Left lung (tissue), 14 donors: ENCODE measurements at places on chromosomes 5 and 9.

DNA sequence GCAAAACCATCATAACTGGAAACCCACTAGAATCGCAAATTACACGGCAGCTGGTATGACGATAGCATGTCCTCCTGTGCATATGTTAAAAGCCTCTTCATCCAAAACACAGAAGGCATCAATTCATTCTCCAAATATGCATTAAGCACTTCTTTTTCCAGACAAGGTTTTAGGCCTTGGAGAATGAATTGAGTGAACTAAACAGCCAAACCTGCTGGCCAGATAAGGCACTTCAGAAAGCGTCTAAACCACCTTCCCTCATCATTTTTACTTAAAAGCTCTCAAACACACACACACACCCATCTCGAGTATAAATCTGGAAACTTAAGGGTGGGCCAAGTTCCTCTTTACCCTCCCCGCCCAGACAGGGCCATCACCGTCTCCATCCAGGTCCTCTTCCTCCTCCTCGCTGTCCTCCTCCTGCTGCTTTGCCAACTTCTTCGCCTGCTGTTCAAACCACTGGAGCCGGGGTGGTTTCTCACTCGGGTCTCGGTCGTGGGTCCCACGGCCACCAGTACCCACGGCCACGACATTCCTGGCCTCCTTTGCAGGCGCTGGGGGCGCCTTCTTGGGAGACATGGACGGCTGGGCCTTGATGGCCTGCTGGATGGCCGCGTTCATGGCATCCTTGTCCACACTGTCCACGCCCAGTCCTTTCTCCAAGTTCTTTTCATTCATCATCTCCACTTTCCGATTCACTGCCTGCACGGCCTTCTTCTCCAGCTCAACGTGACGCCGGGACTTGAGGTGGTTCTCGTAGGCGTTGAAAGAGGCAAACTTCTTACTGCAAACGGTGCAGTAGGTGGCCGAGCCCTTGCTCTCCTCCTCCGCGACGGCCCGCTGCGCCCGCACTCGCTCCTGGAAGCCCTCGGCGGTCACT lies 696 bp downstream of the ZNF622 start:
- DNase-seq = peak; percentile 5
- H3K27ac ChIP-seq = peak overlapping the region; percentile 86
- H3K4me3 ChIP-seq = peak overlapping the region; percentile 78
- no peaks in the 10 kb centered on the region for H3K27me3 ChIP-seq

- no peak overlapping the region for H3K27ac ChIP-seq
- H3K36me3 ChIP-seq = no peaks in the 10 kb centered on the region
- no peaks in the 10 kb centered on the region for H3K27me3 ChIP-seq
- H3K4me1 ChIP-seq = no peaks in the 10 kb centered on the region
- DNase-seq = no peak
- H3K4me3 ChIP-seq = no peak overlapping the region
Measured at GRCh38 chr5:105544300-105544699, 1981.7 kb upstream of the NUDT12 start.

DNA sequence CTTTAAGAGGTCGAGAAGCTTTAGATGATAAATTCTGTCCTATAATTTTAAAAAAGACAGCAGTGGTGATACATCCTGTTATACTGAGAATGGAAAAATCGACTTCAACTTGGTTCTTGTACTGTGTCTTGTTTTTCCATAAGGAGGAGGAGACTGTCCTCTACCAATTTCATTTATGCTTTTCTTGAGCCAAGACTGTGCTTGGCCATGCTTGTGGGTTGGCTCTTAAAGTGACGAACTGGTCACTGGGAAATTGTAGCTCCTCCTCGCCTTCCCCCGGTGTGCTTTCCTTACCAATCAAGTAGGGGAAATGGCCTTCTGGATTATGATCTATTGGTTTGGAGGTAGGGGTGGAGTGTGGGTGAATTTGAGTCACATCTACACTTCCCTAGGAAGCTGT lies 67.1 kb upstream of the HSPB3 start:
- H3K4me1 ChIP-seq = no peaks in the 10 kb centered on the region
- no peaks in the 10 kb centered on the region for H3K27me3 ChIP-seq
- DNase-seq = no peak
- no peak overlapping the region for H3K27ac ChIP-seq

- no peak overlapping the region for H3K4me3 ChIP-seq
- no peaks in the 10 kb centered on the region for H3K36me3 ChIP-seq
- H3K4me1 ChIP-seq = no peaks in the 10 kb centered on the region
- peaks cover 10% of the 10 kb centered on the region for H3K27me3 ChIP-seq
Measured at GRCh38 chr5:140011297-140011802, 31.7 kb downstream of the NRG2 start.

DNA sequence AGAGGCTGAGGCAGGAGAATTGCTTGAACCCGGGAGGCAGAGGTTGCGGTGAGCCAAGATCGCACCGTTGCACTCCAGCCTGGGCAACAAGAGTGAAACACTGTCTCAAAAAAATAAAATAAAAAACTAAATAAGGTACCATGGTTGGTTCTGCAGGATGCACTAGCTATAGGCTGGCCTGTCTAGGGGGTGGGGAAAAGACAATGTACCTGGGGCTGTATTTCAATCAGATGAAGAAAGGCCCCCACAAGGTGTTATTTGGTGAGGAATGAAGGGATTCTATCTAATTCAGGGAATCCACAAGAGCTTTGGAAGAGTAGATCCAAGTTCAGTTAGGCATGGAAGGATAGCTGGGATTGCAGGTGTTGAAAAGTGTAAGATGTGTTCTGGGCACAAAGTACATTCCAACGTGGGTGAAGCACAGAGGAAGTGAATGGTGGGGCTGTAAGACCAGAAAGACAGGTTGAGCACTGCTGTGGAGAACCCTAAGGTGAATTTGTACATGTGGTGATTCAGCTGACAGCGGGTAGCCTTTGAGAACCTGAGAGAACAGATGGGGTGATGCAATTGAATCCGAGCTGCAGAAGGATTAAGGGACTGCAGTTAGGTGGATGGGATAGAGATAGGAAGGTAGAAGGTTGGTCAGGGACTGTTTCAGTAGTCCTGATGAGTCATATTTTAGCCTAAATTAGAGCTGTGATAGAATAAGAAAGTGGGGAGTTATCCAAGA lies 71.8 kb downstream of the CAST start:
- peaks cover 3% of the 10 kb centered on the region for H3K4me1 ChIP-seq
- DNase-seq = no peak
- no peak overlapping the region for H3K4me3 ChIP-seq

- H3K4me3 ChIP-seq = no peak overlapping the region
- no peaks in the 10 kb centered on the region for H3K36me3 ChIP-seq
- H3K27me3 ChIP-seq = no peaks in the 10 kb centered on the region
- H3K4me1 ChIP-seq = no peaks in the 10 kb centered on the region
- H3K27ac ChIP-seq = no peak overlapping the region
- no peak for DNase-seq
Measured at GRCh38 chr5:115431116-115431515, 113.5 kb downstream of the FEM1C start.

DNA sequence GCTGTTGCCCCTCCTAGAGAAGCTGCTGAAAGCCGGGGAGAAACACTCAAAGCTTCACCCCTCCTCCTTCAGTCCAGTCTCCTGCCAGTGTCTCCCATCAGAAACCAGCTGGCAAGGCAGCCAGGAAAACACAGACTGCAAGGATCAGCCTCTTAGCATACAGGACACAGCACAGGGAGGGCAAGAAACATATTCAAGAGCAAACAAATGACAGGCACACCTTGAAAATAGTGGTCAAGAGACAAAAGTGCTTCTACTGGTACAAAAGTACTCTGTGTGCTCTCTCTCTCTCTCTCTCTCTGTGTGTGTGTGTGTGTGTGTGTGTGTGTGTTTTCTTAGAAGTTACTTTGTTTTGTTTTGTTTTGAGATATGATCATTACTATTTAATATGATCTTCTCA lies 227.2 kb downstream of the RAB3C start:
- H3K36me3 ChIP-seq = no peaks in the 10 kb centered on the region
- no peaks in the 10 kb centered on the region for H3K4me1 ChIP-seq
- no peak overlapping the region for H3K27ac ChIP-seq
- no peaks in the 10 kb centered on the region for H3K27me3 ChIP-seq
- no peak overlapping the region for H3K4me3 ChIP-seq

GRCh38 chr9:31542384-31543055 lies 841.9 kb upstream of the ACO1 start:
- H3K36me3 ChIP-seq = no peaks in the 10 kb centered on the region
- peak; percentile 17 for DNase-seq
- H3K27me3 ChIP-seq = no peaks in the 10 kb centered on the region
- H3K4me3 ChIP-seq = no peak overlapping the region
- H3K4me1 ChIP-seq = no peaks in the 10 kb centered on the region

- peaks cover 28% of the 10 kb centered on the region for H3K4me1 ChIP-seq
- DNase-seq = no peak
- no peaks in the 10 kb centered on the region for H3K27me3 ChIP-seq
- no peak overlapping the region for H3K4me3 ChIP-seq
- H3K36me3 ChIP-seq = peaks cover 31% of the 10 kb centered on the region
- peak overlapping the region; percentile 61 for H3K27ac ChIP-seq
Measured at GRCh38 chr5:95808013-95808685, 14.4 kb downstream of the GLRX start.

DNA sequence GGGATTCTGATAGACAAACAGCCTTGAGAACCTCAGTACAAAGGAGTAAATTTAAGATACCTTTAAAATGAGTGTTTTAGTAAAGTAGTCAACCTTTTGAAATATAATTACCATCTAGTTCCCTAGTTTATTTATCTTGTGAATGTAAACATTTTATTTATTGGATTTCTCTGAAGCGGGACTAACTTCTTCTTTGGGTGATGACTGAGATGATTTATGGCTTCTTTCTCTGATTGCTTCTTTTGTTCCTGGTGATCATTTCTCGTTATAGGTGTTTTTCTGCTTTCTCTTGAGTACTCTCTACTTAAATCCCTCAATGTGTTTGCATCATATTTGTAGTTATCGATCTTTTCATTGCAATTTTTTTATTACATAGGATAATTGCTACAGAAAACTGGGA lies 33.2 kb downstream of the PRDM6 start:
- no peaks in the 10 kb centered on the region for H3K27me3 ChIP-seq
- H3K27ac ChIP-seq = no peak overlapping the region
- no peaks in the 10 kb centered on the region for H3K36me3 ChIP-seq
- H3K4me1 ChIP-seq = peaks cover 8% of the 10 kb centered on the region
- DNase-seq = no peak

DNA sequence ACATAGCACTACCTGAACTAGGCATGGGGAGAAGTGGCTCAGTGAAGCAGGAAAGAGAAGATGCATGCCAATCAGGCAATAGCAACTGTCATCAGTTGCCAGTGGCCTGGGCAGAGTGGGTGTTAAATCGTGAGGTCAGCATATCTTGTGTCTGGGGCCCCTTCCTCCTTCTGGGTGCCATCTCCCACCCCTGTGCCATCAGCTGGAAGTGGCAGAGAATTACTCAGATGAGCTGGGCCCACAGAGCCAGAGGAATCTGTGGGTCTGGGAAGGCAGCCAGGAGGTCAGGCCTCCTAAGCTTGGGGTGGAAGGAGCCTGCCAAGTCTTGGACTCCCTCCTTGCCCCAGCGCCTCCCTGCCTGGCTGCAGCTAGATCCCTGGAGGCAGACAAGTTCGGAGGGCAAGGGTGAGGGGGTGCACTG lies 66.5 kb downstream of the GALNT12 start:
- no peaks in the 10 kb centered on the region for H3K36me3 ChIP-seq
- H3K4me1 ChIP-seq = no peaks in the 10 kb centered on the region
- no peak overlapping the region for H3K27ac ChIP-seq
- H3K4me3 ChIP-seq = no peak overlapping the region
- no peaks in the 10 kb centered on the region for H3K27me3 ChIP-seq
- DNase-seq = no peak

DNA sequence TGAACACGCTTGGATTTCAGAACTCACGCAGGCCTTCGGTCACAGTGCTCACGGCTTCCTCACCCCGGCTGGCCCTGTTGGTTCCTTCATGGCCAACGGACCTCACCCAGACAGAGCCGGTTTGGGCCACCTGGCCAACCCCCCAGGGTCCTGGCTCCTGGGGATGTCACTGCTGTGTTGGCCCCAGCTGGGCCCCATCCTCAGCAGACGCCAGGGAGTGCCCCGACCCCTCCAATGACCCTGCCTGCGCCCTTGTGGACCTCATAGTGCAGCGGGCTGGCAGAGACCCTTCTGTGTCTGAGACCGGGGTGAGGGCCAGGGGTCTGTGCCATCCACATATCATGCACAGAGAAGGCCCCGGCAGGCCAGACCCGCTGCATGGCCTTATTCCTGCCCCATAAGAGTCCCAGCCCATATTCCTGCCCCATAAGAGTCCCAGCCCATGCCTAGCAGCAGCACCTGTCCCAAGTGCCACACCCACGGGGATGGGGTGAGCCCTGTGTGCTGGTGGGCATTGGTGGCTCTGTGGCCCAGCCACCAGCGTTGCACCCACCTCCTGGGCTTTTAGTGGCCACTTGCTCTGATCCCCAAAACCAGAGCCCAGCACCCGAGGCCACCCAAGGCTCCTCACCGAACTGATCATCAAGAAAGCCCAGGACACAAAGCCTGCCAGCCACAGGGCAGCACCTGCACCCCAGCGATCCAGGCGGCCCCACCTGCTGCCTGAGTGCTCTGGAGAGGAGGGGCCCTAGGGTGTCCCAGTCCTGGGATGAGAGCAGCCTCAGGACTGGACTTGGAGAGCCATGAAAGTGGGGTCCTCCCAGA lies 1.3 kb upstream of the LPCAT1 start:
- no peaks in the 10 kb centered on the region for H3K27me3 ChIP-seq
- no peak overlapping the region for H3K27ac ChIP-seq
- no peak overlapping the region for H3K4me3 ChIP-seq
- peaks cover 11% of the 10 kb centered on the region for H3K4me1 ChIP-seq

- no peaks in the 10 kb centered on the region for H3K27me3 ChIP-seq
- no peak overlapping the region for H3K4me3 ChIP-seq
- DNase-seq = peak; percentile 22
- no peaks in the 10 kb centered on the region for H3K4me1 ChIP-seq
- H3K27ac ChIP-seq = no peak overlapping the region
Measured at GRCh38 chr5:115016646-115017045, 153.1 kb downstream of the TRIM36 start.

DNA sequence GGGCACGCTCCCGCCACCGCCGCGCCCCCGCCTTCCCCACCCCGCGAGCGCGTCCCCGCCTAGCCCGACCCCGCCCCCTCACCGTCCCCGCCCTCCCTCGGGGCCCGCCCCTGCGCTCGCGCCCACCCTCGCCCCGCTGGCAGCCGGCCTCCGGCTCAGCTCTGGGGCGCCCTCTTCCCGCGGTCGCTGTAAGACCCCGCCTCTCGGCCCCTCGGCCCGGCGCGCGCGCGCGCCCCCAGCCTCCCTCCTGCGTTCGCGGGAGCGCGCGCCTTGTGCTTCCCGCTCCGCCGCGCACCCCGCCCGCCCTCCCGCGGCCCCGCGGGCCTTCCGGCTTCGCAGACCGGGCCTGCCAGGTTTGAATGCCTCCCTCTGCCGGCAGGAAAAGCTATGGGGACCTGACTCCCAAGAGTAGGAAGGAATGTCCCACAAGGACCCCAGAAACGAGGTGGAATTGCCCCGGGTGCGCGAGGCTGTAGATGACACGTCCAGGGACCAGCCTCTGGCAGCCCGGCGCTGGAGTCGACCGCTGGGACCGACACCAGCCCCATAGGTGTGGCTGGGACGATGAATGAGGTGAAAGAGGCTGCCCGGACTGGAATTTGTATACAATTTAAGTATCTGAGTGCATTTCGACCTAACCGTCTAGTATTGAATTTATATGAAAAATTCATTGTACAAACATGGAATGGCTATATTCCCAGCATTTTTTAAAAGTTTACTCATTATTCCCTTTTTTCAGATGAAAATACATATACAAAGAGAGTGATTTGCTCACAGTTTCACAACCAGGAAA lies 416 bp upstream of the PTBP3 start:
- peak; percentile 95 for DNase-seq
- peaks cover 3% of the 10 kb centered on the region for H3K4me1 ChIP-seq
- H3K4me3 ChIP-seq = peak overlapping the region; percentile 89
- H3K27me3 ChIP-seq = no peaks in the 10 kb centered on the region
- H3K36me3 ChIP-seq = no peaks in the 10 kb centered on the region

- H3K36me3 ChIP-seq = no peaks in the 10 kb centered on the region
- no peaks in the 10 kb centered on the region for H3K4me1 ChIP-seq
- no peaks in the 10 kb centered on the region for H3K27me3 ChIP-seq
- no peak for DNase-seq
- no peak overlapping the region for H3K4me3 ChIP-seq
Measured at GRCh38 chr9:90815944-90816357, 14.3 kb downstream of the SYK start.
